Nucleus accumbens (tissue), 56 donors: ENCODE measurements at places on chromosomes 3 and 15.

- no peak for DNase-seq
These were observed 30.6 kb downstream of the PRTG start for GRCh38 chr15:55712363-55712762.

GRCh38 chr3:15307580-15307979, 24.8 kb downstream of the SH3BP5 start:
- no peak for DNase-seq

- no peak for DNase-seq
These were observed 909.7 kb downstream of the PLOD2 start for GRCh38 chr3:145251311-145251710.

- DNase-seq: no peak
These were observed 65.7 kb upstream of the PROK2 start for GRCh38 chr3:71850654-71851053.

DNA sequence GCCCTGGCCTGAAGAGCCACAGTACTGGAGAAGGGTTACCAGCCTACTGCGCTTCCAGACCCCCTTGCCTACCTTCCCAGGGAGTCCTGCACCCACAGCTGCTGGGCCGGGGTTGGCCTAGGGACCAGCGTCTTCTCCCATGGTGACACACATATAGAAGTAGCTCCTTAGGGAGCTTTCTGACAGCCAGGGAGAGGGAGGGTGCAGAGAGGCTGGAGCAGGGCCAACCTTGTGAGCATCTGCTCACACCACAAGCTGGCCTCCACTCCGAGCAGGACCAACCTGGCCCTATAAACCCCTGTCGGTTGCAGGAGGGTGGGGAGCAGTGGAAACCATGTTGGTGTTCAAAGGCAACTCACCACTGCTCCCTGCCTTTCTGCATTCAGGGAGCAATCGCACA, 35.2 kb downstream of the SRPRB start:
- DNase-seq: no peak

GRCh38 chr3:69770976-69771634, 31.8 kb downstream of the MITF start:
- DNase-seq: no peak

DNA sequence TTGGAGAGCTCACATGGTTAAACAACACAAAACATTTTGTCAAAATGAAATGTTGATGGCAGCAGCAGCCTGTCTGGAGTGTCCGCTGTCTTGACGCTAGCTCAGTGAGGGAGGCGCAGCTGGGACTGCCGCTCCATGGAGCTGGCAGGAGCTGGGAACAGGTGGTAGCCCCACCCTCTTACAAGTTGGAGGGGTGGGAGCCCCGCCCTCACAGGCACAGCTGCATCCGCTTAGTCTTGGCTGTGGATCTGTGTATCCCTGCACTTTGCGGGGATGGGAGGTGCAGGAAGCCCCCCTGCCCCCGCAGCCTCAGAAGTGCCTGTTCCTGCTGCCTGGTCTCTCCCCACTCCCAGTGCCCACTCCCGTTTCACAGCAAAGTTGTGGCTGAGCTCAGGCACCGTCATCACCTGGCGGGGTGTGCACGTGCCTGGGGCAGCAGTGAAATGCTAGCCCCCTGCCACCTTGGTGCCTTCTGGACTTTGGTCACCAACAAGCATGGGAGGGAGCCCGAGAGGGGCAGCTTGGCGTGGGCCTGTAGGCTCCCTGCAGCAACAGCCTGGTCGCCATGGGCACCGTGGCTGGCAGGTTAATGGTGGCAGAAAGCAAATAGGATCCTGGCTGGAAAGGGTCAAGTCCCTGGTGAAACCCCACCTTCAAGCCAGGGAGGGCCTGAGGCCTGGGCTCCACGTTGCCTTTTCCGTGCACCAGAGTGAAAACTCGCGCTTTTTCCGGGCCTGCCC, 53.8 kb upstream of the CADM2 start:
- DNase-seq: no peak

GRCh38 chr3:111968319-111969054, 10.3 kb upstream of the ABHD10 start:
- no peak for DNase-seq

DNA sequence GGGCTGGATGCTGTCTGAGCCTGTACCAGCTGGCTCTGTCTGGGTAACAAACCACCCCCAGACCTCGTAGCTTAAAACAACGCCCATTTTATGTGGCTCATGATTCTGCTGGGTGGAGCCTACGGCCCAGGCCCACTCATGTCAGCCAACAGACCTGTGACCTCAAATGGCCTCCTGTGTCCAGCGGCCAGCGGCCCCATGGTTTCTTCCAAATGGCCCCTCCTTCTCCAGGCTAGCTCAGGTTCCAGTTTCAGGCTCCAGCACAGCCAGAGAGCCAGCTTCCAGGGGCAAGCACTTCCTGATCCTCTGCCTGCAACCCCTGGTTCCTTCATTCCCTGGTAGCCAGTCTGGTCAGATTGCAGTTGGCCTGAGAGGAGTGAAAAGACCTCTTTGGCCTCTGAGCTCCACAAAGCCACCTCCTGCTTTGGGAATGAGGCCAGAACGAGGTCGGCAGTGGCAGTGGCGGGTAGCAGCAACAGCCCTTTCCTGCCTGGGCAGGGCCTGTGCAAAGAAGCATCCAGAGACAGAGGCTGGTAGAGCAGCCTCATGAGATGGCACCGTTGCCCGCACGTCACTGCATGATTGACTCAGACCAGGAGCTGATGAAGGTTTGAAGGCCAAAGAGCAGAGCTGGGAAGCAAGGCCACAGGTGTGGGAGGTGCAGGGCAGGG, 21.0 kb upstream of the PLXNA1 start:
- no peak for DNase-seq

DNA sequence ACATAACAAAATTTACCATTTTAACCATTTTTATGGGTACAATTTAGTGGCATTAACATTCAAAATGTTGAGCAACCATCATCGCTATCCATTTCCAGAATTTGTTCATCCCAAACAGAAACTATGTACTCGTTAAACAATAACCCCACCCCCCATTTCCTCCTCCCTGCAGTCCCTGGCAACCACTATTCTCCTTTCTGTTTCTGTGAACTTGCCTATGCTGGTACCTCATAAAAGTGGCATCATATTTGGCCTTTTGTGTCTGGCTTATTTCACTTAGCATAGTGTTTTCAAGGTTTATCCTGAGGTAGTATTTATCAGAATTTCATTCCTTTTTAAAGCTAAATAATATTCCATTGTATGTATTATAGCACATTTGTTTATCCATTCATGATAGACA, 32.4 kb downstream of the C3orf80 start:
- DNase-seq: no peak

DNA sequence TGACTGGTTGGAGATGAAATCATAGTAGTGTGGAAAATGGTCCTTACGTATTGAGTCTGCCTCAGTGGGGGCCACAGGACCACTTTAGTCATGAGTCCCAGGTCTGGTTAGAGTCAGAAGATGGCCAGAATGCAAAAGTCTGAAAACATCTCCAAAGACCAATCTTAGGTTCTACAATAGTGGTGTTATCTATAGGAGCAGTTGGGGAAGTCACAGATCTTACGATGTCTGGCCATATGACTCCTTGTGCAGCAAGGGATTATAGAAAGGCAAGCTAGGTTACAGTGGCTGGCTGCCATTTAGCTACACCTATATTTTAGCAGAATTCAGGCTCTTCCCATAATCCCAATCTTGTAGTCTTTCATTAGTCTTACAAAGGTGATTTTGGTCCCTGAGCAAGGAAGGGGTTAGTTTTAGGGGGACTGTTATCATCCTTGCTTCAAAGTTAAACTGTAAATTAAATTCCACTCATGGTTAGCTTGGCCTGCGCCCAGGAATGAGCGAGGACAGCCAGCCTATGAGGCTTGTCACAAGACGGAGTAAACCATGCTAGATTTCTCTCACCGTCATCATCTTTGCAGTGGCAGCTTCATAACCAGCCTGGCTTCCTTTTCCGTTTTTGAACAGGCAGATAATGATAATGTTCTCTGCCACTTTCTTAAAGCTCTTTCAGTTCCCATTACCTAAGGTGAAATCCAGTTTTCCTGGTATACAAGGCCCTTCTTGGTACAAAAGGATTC, 134.1 kb downstream of the VPS8 start:
- DNase-seq: no peak

DNA sequence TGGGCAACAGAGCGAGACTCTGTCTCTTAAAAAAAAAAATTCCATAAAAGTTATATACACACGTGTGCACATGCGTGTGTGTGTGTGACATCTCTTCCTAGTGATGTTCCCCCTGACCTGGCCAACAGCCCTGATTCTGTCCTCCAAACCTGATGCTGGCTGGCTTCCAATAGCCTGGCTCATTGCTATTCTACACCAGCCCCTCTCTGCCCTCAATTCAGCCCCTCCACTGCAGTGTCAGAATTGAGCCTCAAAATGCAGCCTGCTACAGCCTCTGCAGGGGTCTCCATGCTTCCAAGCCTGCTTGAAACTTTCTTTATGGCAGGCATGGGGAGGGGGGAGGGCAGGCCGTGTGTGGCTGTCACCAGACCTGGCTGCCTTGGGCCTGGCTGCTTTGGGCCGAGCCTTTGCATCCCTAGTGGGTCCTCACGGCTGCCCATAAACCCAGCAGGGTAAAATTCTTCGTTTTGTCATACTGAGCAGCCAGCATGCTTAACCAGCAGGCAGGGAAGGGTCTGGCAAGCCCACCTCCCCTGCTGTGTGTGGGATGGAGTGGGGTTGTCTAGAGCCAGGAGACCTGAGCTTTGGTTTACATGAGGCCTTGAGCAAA, 22.7 kb upstream of the DOCK3 start:
- no peak for DNase-seq

DNA sequence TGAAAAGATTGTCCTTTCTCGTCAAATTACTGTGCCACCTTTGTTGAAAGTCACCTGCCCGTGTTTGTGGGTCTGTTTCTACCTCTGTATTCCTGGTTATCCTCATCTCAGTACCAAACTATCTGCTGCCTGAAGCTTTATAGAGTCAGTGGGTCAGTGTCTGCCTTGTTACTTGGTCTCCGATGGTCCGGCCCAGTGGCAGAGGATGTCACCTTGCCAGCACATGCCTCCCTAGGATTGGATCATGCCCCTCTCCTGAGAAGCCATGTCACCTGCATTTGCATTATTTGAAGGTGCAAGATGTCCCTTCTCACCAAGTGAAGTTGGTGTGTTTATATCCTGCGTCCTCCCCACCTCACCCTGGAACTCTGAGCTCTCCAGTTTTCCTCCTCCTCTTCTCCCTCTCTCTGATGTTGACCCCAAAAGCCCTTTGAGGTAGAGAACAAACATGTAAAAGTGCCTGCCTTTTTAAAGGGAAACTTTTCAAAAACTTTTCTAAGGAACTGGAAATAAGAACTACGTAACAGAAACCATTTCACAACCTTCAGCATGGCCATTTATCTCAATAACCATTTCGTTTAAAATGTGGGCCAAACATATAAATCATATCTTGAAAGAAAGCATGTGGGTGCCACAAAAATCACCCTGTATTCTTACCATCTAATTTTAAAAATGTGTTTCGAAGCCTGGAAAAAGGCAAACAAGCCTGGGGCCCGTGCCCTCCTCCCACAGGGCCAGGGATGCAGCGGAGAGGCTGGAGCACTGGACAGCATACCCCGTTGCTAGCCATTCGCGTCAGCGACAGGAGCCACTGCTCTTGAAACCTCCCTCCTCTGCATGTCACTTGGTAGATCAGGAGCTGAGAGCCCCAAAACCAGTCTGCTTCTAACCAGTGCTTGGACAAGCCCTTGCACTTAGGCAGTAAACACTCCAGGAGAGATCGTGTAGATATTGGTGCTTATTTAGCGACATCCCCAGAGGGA, 102.1 kb downstream of the VGLL4 start:
- no peak for DNase-seq

- DNase-seq: no peak
These were observed 7.6 kb downstream of the XXYLT1 start for GRCh38 chr3:195263193-195263924.

DNA sequence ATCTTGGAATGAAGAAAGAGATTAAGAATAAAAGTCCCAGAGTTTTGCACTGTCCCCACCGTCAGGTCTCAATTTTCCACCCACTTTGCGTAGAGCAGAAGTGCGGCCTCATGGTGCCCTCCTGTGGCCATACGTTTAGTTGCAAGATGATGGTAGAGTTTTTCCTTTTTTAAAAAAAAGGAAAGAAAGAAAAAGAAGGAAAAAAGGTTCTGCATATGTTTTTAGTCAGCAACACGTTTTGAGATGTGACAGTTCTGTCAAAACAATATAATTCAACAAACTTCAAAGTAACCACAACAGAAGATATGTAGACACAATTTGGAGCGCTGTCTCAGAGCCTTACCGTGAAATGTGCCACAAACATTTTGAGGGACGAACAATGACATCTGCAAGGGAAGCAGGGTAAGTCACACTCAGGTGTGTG, 24.6 kb downstream of the EBLN2 start:
- DNase-seq: no peak

DNA sequence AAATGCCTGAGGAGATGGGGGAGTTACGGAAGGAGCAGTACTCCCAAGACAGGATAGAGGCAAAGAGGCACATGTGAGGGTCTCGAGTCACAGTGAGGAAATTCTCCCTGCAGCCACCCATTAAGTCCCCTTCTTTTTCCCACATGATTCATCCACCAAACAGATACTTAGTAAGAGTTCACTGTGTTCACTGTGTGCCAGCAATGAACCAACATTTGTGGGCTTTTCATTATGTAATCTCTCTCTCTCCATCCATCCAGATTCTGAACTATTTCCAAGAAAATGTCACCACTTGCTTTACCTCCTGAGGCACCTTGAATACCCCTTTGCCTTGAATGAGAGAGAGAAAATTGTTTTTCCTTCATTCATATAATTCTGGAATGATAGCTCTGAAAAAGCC, 24.6 kb upstream of the LRRFIP2 start:
- DNase-seq: no peak

DNA sequence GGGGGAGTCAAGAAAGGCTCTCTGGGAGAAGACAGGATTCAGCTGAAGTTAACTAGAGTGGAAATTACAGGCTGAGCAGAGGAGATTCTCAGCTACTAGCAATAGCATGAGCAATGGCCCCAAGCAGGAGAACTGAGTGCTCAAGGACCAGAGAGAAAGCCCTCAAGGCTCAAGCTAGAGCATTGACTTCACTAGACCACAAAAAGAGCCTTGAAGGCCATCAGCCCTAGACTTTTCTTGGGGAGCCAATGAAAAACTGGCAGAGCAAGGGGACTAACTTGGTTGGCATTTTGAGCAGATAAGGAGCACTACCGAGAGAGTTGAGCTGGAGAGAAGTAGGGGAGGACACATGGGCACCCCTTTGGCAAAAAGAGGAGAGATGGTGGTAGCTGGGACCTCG, 277.6 kb downstream of the FEZF2 start:
- DNase-seq: no peak

DNA sequence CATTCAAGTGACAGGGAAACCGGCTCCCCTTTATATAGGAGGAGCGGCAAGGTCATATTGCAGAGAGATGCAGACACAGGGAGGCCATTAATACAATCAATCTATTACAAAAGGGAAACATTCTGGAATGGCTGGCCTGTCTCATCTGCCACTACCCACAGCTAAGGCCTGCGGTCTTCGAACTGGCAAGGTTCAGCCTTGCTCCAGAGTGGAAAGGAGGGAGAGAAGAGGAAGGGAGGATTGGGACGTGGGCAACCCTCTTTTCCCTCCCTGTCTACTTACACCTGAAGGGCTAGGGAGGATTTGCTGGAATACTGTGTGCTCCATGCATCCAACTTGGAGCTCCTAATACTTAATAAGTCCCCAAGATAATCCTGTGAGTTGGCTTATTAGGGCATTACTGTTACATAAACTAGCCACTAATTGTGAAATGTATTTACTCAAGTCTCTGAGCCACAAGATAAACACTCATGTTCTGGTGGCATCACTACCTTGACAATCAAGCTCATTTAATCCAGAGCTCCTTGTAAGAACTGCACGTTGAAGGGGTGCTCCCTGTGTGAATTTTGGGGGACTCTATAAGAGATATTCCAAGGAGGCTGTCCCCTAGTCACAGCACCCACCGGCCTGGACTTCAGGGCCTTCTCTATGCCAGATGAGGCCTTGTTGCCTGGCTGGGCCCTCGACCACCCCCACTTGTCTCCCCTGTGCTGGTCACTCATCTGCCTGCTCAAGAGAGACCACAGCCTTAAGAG, 19.7 kb upstream of the CCDC174 start:
- DNase-seq: no peak
